Activated naive CD4-positive, alpha-beta T cell treated with Interleukin-2 at 50 U/mL for 16 hours (primary cell): ENCODE measurements at places on chromosomes 11 and 22.

GRCh38 chr11:27281740-27282590, 81.0 kb downstream of the CCDC34 start:
- no peak for DNase-seq

DNA sequence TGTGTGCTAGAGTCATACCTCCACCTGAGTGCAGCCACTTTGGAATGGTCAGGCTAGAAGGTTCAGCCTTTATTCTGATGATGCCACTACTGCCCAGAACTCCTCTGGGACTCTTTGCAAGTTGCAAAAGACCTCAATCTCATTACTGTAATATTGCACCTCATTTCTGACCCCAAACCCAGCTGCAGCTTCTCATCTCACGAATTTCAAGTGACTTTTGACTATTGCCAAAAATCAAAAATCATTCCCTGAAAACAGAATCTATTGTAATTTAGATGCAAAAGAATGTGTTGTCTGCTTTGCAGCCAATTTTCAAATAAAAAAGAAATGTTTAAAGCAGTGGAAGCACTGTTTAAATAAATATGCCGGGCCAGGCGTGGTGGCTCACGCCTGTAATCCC, 25.2 kb downstream of the GVQW3 start:
- no peak for DNase-seq

- no peak for DNase-seq
Measured at GRCh38 chr22:49184736-49185135, 642.9 kb downstream of the BRD1 start.

DNA sequence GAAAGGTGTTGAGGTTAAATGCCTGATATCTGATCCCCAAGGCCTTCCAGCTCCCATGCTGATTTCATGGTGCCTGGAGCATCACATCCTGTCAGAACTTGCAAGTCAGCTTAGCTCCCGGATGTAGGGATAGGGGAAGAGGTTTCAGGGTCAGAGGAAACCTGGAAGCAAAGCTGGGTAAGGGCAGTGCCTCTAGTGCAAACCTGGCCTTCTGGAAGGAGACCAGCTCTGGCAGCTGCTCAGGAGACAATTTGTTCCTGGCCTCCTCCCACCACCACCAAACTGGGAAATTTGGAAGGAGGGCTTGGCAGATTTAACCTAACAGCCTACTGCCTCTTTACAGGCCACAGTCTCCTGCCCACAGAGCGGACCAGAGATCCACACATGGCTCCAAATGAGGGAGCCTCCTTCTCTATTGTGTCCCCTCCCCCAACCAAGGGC, 9.2 kb upstream of the TSKU start:
- DNase-seq: no peak

DNA sequence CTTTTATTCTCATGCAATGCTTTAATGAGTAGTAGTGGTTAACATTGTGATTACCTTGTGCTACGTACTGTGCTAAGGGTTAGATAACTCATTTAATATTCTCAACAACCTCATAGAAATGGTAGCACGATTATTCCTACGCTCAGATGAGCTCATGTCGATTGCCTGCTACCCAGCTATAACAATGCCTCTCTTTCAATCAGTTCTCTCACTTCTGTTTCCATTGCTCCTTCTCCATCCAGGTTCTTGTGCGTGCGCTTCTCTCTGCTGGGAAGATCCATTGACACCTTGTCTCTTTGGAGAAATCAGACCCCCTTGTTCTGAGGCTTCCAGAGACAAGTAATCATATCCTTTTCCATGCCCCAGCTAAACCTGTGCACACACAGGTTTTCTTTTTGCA, 120.8 kb downstream of the NECTIN1 start:
- no peak for DNase-seq

- DNase-seq: no peak
Measured at GRCh38 chr22:45430871-45431270, 17.4 kb downstream of the RIBC2 start.

DNA sequence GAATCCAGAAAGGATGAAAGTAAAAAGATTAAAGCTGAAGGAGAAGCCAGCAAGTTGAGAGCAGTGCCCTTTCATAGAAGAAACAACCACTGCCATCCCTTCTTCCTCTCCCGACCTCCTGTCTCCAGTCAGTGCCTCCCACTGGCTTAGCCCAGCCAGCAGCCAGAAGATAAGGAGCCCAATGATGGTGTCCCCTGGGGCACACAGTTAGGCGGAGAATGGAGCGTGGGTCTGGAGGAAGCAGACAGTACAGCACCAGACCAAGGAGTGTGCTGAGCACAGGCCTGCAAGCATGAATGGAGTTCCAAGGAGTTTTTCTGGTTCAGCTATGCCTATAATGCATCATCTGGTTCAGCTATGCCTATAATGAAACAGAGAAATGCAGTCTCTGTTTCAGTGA, 54.3 kb upstream of the TNRC6B start:
- no peak for DNase-seq

GRCh38 chr22:49749227-49749626, 78.4 kb downstream of the BRD1 start:
- DNase-seq: no peak

GRCh38 chr11:4044976-4045646, 49.5 kb upstream of the RRM1 start:
- DNase-seq: no peak

DNA sequence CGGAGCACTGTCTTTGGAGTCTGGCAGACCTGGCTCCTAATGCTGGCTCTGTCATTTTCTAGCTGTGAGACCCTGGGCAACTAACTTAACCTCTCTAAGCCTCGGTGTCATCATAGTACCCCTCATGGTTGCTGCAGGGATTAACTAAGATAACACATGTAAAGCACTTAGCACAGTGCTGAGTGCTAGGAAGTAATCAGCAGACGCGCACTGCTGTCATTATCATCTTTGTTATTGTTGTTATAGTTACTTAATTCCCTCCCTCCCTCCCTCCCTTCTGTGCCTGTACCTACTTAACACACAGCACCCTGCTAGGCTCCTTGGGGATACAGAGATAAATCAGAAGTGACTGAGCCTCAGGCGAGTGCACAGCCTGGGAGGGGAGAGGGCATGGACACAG, 104.7 kb upstream of the PITPNB start:
- no peak for DNase-seq

DNA sequence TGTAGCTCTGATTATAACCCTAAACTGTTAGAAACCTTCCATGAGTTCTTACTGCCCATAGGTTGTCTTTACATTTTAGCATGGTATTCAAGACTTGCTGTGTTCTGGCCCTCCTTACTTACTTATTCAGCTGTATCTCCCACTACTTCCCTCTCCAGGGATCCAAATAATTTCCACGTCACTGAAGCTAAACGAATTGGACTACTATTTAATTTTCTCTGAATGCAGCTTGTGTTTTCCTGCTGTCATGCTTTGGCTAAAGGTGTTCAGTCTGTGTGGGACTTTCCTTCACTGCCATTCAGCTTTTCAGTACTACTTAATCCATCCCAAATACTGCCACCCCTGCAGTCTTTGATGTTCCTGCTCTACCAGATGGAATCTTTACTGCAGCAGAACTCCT, 88.3 kb downstream of the UVRAG start:
- no peak for DNase-seq

- DNase-seq: no peak
Measured at GRCh38 chr11:123549926-123550917, 104.2 kb downstream of the SCN3B start.

GRCh38 chr22:40908895-40909294, 42.3 kb upstream of the RBX1 start:
- no peak for DNase-seq

- no peak for DNase-seq
Measured at GRCh38 chr11:11567936-11568650, 53.7 kb downstream of the GALNT18 start.

- DNase-seq: no peak
Measured at GRCh38 chr11:117188620-117189081, 10.1 kb downstream of the SIDT2 start.
